HAP-1 (cell line): ENCODE measurements at places on chromosomes 11 and 22.

- no peak for DNase-seq
Observed at GRCh38 chr22:18906896-18907295, 776 bp downstream of the DGCR6 start.

- no peak for DNase-seq
Observed at GRCh38 chr22:48920776-48921241, 906.9 kb downstream of the BRD1 start.

DNA sequence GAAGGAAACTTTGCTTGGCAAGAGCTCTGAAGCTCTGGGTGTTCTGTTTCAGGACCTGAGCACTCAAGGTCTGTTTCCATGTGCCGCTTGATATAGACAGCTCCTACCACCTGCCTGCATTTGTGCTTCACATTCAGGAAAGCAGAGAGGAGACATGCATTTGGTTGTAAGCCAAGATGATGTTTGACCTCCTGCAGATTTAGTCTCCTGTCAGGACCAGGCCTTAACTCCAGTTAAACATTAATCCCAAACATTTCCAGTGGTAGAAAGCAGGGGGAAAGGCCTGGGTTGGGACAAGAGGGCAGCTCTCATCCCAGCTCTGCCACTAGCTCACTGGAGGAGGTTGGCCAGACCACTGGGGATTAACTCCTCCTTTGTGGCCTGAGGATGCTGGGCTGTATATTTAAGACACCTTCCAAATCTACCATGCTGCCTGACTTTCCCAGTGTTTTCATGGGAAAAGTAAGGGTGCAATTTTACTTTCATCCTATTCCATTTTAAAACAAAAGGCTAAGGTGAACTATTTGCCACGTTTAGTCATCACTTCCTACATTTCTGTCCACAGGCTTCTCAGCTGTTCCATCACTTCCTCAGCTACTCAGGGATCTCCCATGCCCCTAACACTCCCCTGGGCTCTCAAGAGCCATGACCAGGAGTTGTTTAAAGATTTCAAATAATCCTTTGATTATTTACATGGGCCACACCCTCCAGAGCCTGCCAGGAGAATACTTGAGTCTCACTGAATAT lies 80.9 kb downstream of the INSC start:
- DNase-seq, result no peak

- no peak for DNase-seq
Observed at GRCh38 chr11:19511413-19512183, 201.0 kb upstream of the NAV2 start.

- DNase-seq, result no peak
Observed at GRCh38 chr11:1223346-1224110, 662 bp downstream of the MUC5B start.

DNA sequence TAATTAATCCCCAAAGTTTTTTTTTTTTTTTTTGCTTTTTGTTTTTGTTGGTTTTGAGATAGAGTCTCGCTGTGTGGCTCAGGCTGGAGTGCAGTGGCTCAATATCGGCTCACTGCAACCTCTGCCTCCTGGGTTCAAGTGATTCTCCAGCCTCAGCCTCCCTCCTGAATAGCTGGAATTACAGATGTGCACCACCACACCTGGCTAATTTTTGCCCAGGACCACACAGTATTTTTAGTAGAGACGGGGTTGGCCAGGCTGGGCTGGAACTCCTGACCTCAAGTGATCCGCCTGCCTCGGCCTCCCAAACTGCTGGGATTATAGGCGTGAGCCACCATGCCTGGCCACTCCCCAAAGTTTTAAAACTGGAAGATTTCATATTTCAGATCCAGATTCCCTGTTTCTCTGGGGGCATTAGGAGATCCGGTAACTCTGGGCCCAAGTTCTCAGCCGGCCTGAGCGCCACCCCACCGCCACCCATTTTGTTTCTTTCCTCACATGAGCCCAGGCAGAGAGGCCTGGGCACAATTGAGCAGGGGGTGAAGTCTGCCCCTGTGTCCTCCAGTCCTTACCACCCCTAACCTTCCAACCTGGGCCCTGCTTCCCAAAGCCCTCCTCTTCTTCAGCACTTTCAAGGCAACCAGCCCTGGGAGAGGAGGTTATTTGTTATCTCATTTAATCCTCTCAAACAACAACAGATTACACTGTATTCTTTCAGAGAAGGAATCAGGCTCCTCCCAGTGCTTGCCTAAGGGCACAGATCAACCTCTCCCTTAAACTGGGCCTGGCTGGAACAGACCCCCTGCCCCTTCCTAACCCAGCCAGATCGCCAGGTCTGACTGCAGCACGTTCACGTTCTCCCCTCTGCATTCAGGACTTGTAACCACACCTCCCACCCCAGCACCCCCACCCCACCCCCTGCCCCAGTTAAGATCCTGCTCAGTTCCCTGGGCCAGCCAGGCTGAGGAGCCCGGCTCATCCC lies 1.9 kb upstream of the CSNK1E start:
- peak; percentile 60 for DNase-seq
